Type B pancreatic cell (in vitro differentiated cells): ENCODE measurements at places on chromosomes 3 and 15. TPM values are rescaled to one million over a fixed set of nuclear protein-coding genes. Genes with fewer than 3 reads are reported as not detected.

- H3K4me3 ChIP-seq: no peak overlapping the region
- no peaks in the 10 kb centered on the region for H3K4me1 ChIP-seq
- no peak for DNase-seq
- H3K36me3 ChIP-seq: no peaks in the 10 kb centered on the region
- peaks cover 30% of the 10 kb centered on the region for H3K27me3 ChIP-seq
These were observed 200.8 kb upstream of the GOLGA6L4 start for GRCh38 chr15:84034578-84035398.

- H3K27ac ChIP-seq: no peak overlapping the region
- H3K36me3 ChIP-seq: peaks cover 4% of the 10 kb centered on the region
- H3K4me3 ChIP-seq: no peak overlapping the region
- no peak for DNase-seq
- peaks cover 13% of the 10 kb centered on the region for H3K4me1 ChIP-seq
These were observed 167.9 kb downstream of the APBA2 start for GRCh38 chr15:29053661-29054131.

DNA sequence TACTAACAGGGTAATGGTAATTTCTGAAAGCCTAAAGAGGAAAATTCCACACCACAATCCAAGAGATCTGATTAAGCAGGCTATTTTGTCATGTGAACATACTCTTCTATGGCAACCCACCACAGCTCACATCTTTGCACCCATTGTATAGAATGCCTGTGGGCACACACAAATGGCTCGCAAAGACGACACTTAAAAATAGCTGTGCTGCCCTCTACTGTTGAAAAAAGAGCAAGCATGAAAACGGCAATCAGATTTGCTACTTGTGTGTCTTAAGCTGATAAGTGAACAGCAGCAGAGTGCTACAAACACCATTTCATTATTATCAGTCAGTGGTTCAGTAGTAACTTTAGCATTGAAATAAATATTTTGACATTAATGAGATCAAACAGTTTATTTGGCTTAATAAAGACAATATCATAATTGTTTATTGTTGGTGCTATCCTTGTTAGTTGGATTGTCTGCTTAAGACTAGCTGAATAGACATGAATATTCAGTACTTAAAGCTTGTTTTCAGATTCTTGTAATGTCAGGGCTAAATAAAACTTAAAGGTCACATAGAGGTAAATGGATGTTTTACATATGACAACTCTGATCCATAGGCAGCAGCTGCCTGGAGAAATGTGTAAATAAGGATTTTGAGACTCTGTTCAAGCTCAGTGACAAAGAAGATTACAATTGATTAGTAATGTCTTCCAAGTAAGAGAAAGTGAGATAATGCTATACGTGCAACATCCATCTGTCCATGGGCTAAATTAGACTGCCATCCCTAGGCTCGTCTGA lies 199.1 kb downstream of the LRRN1 start:
- no peaks in the 10 kb centered on the region for H3K36me3 ChIP-seq
- no peak overlapping the region for H3K27ac ChIP-seq
- H3K4me3 ChIP-seq: no peak overlapping the region

- H3K4me3 ChIP-seq: no peak overlapping the region
- no peaks in the 10 kb centered on the region for H3K36me3 ChIP-seq
- H3K4me1 ChIP-seq: peaks cover 16% of the 10 kb centered on the region
- H3K27ac ChIP-seq: no peak overlapping the region
- no peak for DNase-seq
These were observed 98.6 kb downstream of the MYRIP start for GRCh38 chr3:39907981-39908380.

DNA sequence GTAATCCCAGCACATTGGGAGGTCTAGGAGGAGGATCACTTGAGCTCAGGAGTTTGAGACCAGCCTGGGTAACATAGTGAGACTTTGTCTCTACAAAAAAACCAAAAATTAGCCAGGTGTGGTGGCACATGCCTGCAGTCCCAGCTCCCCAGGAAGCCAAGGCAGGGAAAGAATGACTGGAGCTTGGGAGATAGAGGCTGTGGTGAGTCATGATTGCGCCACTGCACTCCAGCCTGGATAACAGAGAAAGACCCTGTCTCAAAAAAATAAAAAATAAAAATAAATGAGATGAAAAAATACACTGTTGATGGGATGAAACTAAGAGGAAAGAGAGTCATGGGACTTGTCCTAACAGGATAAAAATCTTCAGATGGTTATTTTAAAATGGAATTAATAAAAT lies 137.6 kb downstream of the IMPG2 start:
- no peak overlapping the region for H3K27ac ChIP-seq
- no peaks in the 10 kb centered on the region for H3K27me3 ChIP-seq
- no peak for DNase-seq
- H3K4me3 ChIP-seq: no peak overlapping the region
- H3K36me3 ChIP-seq: no peaks in the 10 kb centered on the region

- no peaks in the 10 kb centered on the region for H3K4me1 ChIP-seq
- H3K36me3 ChIP-seq: no peaks in the 10 kb centered on the region
- no peak for DNase-seq
These were observed 5.8 kb downstream of the ZNF80 start for GRCh38 chr3:114231616-114232015.

DNA sequence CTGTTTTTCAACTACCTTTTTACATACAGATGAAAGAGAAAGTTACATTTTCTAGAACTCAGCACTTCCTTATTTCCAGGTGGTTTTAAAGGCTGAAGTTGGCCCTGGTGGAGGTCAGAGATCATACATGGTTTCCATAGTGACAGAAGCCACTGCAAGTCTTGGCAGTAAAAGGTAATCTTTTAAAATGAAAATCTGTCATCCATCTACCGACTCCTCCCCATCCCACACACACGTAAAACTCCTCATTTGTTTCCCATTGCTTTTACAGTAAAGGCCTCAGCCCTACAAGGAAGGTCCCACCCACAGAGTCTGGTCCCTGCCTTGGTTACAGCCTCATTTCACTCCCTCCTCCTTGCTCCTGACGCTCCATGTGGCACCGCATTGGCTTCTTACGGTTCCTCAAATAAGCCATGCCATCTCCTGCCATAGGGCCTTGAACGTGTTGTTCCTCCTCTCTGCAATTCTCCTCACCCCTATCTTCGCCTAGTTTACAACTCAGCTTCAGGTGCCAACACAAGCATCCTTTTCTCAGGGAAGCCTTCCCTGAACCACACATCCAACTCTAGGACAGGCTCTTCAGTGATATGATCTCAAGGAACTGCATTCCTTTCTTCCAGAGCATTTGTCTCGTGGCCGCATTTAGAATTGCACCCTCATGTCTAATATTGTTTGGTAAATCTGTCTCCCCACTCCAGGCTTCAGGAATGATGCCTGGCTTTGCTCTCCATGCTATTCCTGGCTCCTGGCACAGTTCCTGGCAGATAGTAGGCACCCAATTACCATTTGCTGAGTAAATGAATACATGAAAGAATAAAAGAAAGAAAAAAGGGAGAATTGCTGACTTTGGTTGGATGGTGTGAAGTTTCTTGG lies 2.6 kb downstream of the CYP19A1 start:
- peaks cover 27% of the 10 kb centered on the region for H3K27me3 ChIP-seq
- H3K27ac ChIP-seq: peak overlapping the region; percentile 6
- no peak overlapping the region for H3K4me3 ChIP-seq
- no peak for DNase-seq
- no peaks in the 10 kb centered on the region for H3K36me3 ChIP-seq

GRCh38 chr3:121894301-121894990 lies at the start of gene SLC15A2:
Gene SLC15A2 (plus strand): TSS chr3:121894401. CDS start chr3:121894477, 76 bp downstream.
- peaks cover 10% of the 10 kb centered on the region for H3K4me1 ChIP-seq
- H3K27ac ChIP-seq: no peak within 1 kb of the TSS
- no peaks in the 10 kb centered on the region for H3K27me3 ChIP-seq
- peak within 1 kb of the TSS; percentile 59 for H3K4me3 ChIP-seq
- no peak for DNase-seq
- H3K36me3 ChIP-seq: no peaks in the 10 kb centered on the region

- no peaks in the 10 kb centered on the region for H3K36me3 ChIP-seq
- H3K27me3 ChIP-seq: no peaks in the 10 kb centered on the region
These were observed 393.3 kb downstream of the GRM7 start for GRCh38 chr3:7254251-7254650.

GRCh38 chr3:193116871-193117270 lies 124.2 kb upstream of the PLAAT1 start:
- peaks cover 4% of the 10 kb centered on the region for H3K36me3 ChIP-seq
- H3K27ac ChIP-seq: no peak overlapping the region
- H3K4me1 ChIP-seq: peaks cover 4% of the 10 kb centered on the region
- DNase-seq: no peak

GRCh38 chr3:69560116-69560515 lies 174.2 kb upstream of the FRMD4B start:
- no peak overlapping the region for H3K27ac ChIP-seq
- no peak for DNase-seq
- no peaks in the 10 kb centered on the region for H3K36me3 ChIP-seq
- H3K27me3 ChIP-seq: no peaks in the 10 kb centered on the region
- H3K4me3 ChIP-seq: no peak overlapping the region

DNA sequence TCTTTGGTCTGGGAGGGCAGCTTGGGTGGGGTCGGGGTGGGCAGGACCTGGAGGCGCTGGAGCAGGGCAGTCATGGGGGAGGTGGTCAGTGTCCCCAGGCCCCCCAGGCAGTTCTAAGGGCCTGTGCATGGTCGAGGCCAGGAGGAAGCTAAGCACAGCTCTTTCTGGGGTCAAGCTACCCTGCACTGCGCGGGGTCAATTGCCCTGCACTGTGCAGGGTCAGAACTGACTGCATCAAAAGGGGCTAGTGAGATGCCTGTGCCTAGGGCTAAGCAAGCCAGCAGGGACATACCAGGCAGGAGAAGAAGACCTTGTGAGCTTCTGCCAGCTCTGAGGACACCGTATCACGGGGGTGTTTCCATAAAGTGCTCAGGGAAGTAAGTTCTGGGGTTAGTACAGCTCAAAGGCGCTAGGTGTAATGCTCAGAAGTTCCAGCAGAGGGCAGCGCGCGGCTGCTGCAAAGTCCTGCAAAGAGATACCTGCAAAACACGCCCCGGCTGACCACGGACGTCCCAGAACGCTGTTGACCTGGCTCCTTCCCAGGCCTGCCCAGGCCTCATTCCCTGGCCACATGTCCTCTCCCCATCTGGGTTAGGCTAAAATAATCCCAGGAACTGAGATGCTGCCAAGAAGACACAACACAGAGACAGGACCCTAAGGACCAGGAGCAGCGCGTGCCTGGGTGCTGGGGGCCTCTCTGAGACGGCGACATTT lies 18.8 kb upstream of the IQSEC1 start:
- peak; percentile 87 for DNase-seq
- H3K4me1 ChIP-seq: peaks cover 11% of the 10 kb centered on the region
- H3K36me3 ChIP-seq: no peaks in the 10 kb centered on the region
- H3K4me3 ChIP-seq: no peak overlapping the region
- peaks cover 2% of the 10 kb centered on the region for H3K27me3 ChIP-seq
- H3K27ac ChIP-seq: no peak overlapping the region

CD80 gene
- total RNA-seq: 0.10 TPM in 1 of 2 replicates, not detected in the other

DNA sequence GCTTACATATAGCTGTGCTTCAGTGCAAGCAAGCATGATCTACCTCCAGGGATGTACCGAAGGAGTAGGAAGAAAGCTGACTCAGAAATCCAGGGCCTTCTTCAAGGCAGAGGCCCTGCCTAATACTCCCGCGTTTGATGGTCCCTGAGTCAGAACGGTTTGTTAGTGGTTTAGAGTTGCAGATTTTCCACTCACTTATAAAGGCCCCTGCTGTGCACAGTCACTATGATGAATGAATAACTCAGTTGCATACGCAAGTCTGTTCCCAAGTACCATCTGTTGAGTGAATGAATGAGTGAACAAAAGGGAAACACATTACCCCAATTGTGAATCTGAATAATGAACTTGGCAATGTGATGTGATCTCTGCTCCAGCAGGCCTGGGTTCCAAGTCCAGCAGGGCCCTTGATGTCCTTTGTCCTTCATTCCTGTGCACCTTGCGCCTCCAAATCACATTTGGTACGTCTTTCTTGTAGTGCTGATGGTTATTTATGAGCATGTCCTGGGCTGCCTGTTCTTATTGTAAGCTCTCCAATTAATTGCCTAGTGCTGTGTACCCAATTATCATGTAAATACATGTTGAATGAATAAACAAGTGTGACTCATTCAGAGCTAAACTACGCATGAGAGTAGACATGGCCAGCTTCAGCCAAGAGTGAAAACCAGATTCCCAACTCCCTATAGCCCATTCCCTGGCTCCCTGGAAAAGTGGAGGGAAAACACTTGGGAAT lies 85.3 kb upstream of the LIMD1 start:
- no peak for DNase-seq
- H3K4me1 ChIP-seq: peaks cover 11% of the 10 kb centered on the region
- H3K4me3 ChIP-seq: no peak overlapping the region
- H3K27ac ChIP-seq: no peak overlapping the region
- H3K36me3 ChIP-seq: peaks cover 4% of the 10 kb centered on the region

- peak overlapping the region; percentile 95 for H3K27ac ChIP-seq
- peak; percentile 77 for DNase-seq
- peaks cover 30% of the 10 kb centered on the region for H3K4me1 ChIP-seq
- peaks cover 7% of the 10 kb centered on the region for H3K36me3 ChIP-seq
- H3K4me3 ChIP-seq: peak overlapping the region; percentile 72
- H3K27me3 ChIP-seq: no peaks in the 10 kb centered on the region
These were observed 106.3 kb upstream of the RNU6-1 start for GRCh38 chr15:67945951-67946700.

ARGFX gene
- total RNA-seq: not detected in 2 replicates

IL17RC gene
- 22.6 and 30.0 TPM in 2 replicates for total RNA-seq

GRCh38 chr3:129974564-129974832 lies at the start of gene TRH:
Gene TRH (plus strand): TSS chr3:129974720. CDS start chr3:129975817, 1,097 bp downstream.
- no peak for DNase-seq
- H3K4me3 ChIP-seq: peak within 1 kb of the TSS; percentile 82
- H3K27me3 ChIP-seq: peaks cover 81% of the 10 kb centered on the region
- no peaks in the 10 kb centered on the region for H3K36me3 ChIP-seq
- H3K4me1 ChIP-seq: peaks cover 21% of the 10 kb centered on the region
- peak within 1 kb of the TSS; percentile 47 for H3K27ac ChIP-seq

FBXO45 gene
- total RNA-seq: 12.8 and 14.8 TPM in 2 replicates

SLC9C1 gene
- 0.48 and 0.99 TPM in 2 replicates for total RNA-seq

DNA sequence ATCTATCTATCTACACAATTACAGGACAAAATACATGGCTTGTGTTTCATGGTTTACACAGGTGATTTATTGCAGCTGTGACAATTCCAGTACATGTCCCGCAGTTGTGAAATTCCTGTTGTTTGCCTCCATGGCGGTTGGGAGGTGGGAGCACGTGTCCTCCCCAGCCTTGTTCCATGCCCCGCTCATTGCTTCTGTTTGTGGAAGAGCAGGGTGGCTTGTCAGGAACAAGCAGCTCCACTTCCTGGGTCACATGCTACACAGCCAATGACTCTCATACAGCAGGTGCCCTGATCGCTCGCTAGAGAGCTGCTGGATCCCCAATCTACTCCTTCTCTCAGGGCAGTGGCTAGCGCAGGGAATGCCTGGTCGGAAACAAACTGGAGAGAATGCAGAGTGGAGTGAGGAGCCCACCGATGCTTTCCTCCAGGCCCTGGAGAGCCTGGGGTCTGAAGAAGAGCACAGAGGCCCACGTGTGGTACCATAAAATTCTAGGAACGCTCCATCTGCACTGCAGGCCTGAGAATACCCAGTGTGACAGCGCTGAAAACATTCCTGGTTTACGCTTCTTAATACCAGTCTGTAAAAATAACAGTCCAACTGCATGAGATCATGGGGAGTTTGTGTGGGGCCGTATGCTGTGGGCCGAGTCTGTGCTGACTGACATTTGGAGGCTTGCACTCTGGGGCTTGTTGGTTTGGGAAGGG lies 270.6 kb upstream of the RGMA start:
- H3K4me1 ChIP-seq: peaks cover 30% of the 10 kb centered on the region
- peaks cover 9% of the 10 kb centered on the region for H3K27me3 ChIP-seq
- no peak for DNase-seq
- no peak overlapping the region for H3K27ac ChIP-seq
- no peak overlapping the region for H3K4me3 ChIP-seq
